Sigmoid colon (tissue), 7 donors: ENCODE measurements at places on chromosomes 6 and 20. TPM values are rescaled to one million over a fixed set of nuclear protein-coding genes. Genes with fewer than 3 reads are reported as not detected.

CPXM1 gene
- 1.1 TPM for total RNA-seq

ZNF334 gene
- 3.1 TPM for total RNA-seq

GHRH gene
- total RNA-seq, result not detected

PPIL6 gene
- 10.2 TPM for total RNA-seq

MUCL3 gene
- total RNA-seq, result not detected

ALDH5A1 gene
- total RNA-seq, result 2.6 TPM

MOXD1 gene
- 20.8 TPM for total RNA-seq

PCED1A gene
- 27.7 TPM for total RNA-seq

CD40 gene
- 15.6 TPM for total RNA-seq

REM1 gene
- total RNA-seq, result 3.8 TPM

DNA sequence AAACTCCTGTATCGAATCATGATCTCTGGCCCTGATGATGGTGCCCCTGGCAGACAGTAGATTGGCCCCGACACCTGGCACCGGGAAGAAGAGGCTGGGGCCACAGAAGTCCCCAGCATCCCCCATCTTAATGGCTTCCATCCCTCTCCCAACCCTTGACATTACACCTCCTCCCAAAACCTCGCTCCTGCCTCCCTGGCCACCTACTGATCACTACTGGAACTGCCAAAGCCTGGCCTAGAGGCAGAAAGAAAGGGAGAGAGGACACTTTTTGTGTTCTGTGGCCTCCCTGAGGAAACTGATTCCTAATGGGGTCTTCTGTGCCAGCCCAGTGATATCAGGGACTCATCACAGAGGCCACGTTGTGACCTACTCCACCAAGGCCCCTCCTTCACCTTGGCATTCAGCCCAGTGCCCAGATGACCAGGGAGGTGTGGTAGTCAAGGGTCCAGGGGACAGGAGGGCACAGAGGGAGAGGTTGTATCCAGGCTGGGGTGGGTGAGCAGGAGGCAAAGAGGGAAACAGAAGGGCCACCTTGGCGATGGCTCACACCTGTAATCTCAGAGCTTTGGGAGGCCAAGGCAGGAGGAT, 6.1 kb downstream of the C20orf173 start:
- no peaks in the 10 kb centered on the region for H3K27me3 ChIP-seq
- H3K4me3 ChIP-seq, result no peak overlapping the region
- H3K4me1 ChIP-seq, result no peaks in the 10 kb centered on the region
- H3K36me3 ChIP-seq, result no peaks in the 10 kb centered on the region
- DNase-seq, result no peak

- no peak overlapping the region for H3K4me3 ChIP-seq
- no peaks in the 10 kb centered on the region for H3K4me1 ChIP-seq
- H3K27me3 ChIP-seq, result no peaks in the 10 kb centered on the region
Measured at GRCh38 chr6:18350712-18351111, 36.4 kb upstream of the RNF144B start.

DNA sequence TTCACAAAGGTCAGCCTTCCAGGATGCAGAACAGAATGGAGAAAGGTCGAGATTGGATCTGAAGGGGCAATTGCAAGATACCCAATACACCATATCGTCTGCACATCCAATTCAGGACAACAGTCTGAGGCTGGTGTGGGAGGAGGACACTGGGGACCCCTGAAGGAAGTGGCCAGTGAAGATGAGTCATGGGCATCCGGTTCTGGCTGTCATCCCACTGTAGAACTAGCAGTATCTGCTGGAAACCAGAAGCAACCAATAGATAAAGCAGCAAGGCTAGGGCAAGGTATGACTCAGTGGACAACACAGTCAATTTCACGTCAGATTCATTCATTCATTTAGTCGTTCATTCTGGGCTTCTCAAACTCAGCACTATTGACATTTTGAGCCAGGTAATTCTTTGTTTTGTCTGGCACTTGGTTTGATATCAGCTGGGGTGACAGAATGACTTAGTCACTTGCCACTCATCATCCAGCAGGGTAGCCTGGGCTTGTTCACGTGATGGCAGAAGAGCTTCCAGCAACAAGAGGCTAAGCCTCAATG, 30.3 kb upstream of the SHLD1 start:
- DNase-seq, result no peak
- H3K27ac ChIP-seq, result no peak overlapping the region
- H3K4me1 ChIP-seq, result peaks cover 16% of the 10 kb centered on the region
- H3K4me3 ChIP-seq, result no peak overlapping the region

DNA sequence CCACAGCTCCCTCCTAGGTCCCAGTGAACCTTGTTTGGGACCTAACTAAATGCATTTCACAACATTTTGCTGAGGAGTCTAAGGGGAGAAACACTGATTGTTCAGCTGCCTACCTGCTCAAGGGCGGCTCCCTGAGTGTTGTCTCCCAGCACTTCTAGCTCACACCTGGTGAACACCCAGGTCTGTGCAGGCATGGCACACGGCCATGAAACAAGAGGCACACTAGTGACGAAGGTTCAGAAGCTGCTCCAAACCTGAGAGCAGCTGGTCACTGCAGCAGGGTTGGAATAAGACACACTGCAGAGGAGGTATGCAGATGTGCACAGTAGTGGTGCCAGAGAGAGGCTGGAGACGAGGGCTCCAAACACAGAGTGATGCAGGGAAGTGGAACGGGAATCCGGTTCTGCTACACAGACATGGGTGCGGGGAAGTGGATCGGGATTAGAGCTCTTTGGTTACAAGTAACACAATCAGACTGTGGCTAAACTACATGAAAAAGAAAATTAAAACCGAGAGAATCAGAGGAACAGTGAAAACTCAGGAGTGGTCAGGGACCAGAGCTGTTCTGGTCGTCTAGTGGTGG, 486.1 kb upstream of the CDH4 start:
- H3K4me3 ChIP-seq, result no peak overlapping the region
- H3K4me1 ChIP-seq, result no peaks in the 10 kb centered on the region

GRCh38 chr6:119073307-119074051, 5.0 kb downstream of the FAM184A start:
- no peak for DNase-seq
- H3K27me3 ChIP-seq, result no peaks in the 10 kb centered on the region

GRCh38 chr6:124682751-124683150, 279.5 kb upstream of the RNF217 start:
- no peak overlapping the region for H3K27ac ChIP-seq
- no peaks in the 10 kb centered on the region for H3K36me3 ChIP-seq
- DNase-seq, result no peak
- H3K4me1 ChIP-seq, result no peaks in the 10 kb centered on the region

GRCh38 chr20:7843613-7844012, 96.6 kb downstream of the HAO1 start:
- no peak overlapping the region for H3K4me3 ChIP-seq
- peaks cover 15% of the 10 kb centered on the region for H3K4me1 ChIP-seq
- no peak overlapping the region for H3K27ac ChIP-seq
- peak; percentile 75 for DNase-seq
- no peaks in the 10 kb centered on the region for H3K27me3 ChIP-seq

GRCh38 chr6:167781066-167781767, 45.5 kb upstream of the AFDN start:
- no peaks in the 10 kb centered on the region for H3K4me1 ChIP-seq
- no peaks in the 10 kb centered on the region for H3K27me3 ChIP-seq
- H3K36me3 ChIP-seq, result no peaks in the 10 kb centered on the region
- DNase-seq, result peak; percentile 28
- no peak overlapping the region for H3K27ac ChIP-seq
- no peak overlapping the region for H3K4me3 ChIP-seq

GRCh38 chr6:121595646-121596045, 160.2 kb downstream of the GJA1 start:
- H3K27ac ChIP-seq, result no peak overlapping the region
- DNase-seq, result no peak
- H3K36me3 ChIP-seq, result no peaks in the 10 kb centered on the region
- H3K27me3 ChIP-seq, result no peaks in the 10 kb centered on the region
- H3K4me3 ChIP-seq, result no peak overlapping the region

DNA sequence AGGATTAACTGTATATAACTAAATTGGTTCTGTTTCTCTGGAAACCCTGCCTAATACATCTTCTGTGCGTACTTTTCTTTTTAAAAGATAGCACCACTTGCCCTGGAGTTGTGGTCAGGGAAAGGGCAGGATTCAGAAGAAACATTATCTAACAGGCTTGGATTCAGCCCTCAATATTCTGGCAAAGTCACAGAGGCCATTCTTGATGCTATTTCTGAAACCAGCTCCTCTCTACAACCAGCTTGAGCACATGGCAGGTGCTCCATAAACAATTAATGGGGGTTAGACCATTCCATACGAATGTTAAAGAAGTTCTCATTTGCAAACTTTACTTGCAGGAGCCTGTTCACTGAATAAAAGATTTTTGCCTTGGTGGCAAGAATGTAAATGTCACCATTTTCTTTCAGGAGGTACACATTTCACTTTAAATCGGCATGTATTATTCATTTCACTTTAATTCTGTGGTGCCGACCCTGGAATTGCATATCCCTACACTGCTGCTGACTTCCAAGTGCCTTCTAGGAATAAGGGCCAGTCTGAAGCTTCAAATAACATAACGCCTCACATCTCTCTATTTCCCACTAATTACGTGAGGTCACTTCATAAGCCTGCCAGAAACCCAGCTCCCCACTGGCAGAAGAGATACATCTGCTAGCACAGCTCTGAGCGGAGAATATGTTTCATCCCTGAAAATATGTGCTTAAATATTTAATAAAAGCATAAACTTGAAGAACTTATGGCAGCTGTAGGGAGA, 248.7 kb downstream of the ADGRG6 start:
- no peaks in the 10 kb centered on the region for H3K27me3 ChIP-seq
- H3K4me3 ChIP-seq, result no peak overlapping the region
- no peak overlapping the region for H3K27ac ChIP-seq
- no peak for DNase-seq
- no peaks in the 10 kb centered on the region for H3K4me1 ChIP-seq

GRCh38 chr6:169069356-169069755, 184.3 kb downstream of the THBS2 start:
- peak overlapping the region; percentile 89 for H3K27ac ChIP-seq
- peaks cover 47% of the 10 kb centered on the region for H3K4me1 ChIP-seq
- H3K36me3 ChIP-seq, result no peaks in the 10 kb centered on the region
- H3K27me3 ChIP-seq, result no peaks in the 10 kb centered on the region
- no peak overlapping the region for H3K4me3 ChIP-seq

DNA sequence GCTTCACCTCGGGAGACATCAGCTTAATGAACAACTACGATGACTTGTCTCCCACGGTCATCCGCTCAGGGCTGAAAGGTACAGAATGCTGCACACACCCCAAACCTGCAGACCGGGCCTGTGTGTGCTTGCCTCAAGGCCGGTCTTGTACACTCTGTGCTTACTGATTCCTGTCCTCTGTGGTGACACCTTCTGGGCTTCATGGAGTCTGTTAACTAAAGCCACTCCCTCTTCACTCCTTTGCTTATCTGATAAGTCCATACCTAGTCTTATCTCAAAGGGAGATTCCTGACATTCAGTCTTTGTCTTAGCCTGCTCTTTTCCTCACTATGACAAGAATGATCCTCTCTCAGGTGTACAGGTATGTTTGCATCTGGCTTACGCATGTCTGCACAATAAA, 107.7 kb upstream of the TMEM181 start:
- no peaks in the 10 kb centered on the region for H3K27me3 ChIP-seq
- no peaks in the 10 kb centered on the region for H3K4me1 ChIP-seq
- no peak overlapping the region for H3K4me3 ChIP-seq
- no peak overlapping the region for H3K27ac ChIP-seq

GRCh38 chr6:156167625-156168071, 609.5 kb upstream of the ARID1B start:
- peak overlapping the region; percentile 15 for H3K4me3 ChIP-seq
- H3K27me3 ChIP-seq, result no peaks in the 10 kb centered on the region

- H3K4me3 ChIP-seq, result no peak overlapping the region
- H3K27me3 ChIP-seq, result no peaks in the 10 kb centered on the region
- H3K36me3 ChIP-seq, result no peaks in the 10 kb centered on the region
- H3K4me1 ChIP-seq, result no peaks in the 10 kb centered on the region
Measured at GRCh38 chr6:167930295-167930694, 67.2 kb upstream of the KIF25 start.

GRCh38 chr20:47117773-47118172, 223.1 kb downstream of the EYA2 start:
- no peaks in the 10 kb centered on the region for H3K36me3 ChIP-seq
- peak; percentile 49 for DNase-seq
- H3K4me1 ChIP-seq, result peaks cover 25% of the 10 kb centered on the region
- H3K4me3 ChIP-seq, result no peak overlapping the region

- DNase-seq, result no peak
- no peaks in the 10 kb centered on the region for H3K36me3 ChIP-seq
- no peak overlapping the region for H3K4me3 ChIP-seq
- H3K27me3 ChIP-seq, result no peaks in the 10 kb centered on the region
Measured at GRCh38 chr6:13689511-13690256, 22.0 kb downstream of the RANBP9 start.

DNA sequence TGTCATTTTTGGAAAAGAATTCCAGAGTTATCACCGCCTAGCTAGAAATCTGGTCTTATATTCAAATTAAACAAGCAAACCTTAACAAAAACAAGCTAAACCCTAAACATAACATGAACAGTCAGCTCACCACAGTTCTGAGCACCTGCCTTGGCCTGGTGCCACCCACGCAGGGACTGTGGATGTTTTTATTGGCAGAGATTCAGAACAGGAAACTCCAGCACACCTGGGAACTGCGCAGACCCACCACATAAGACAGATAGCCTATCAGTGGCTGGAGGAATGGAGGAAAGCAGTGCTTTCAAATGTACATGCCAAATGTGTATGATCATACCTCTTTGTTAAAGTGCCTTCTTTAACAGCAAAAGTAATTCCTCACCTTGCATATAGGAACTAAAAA, 8.9 kb downstream of the SLC16A10 start:
- no peak overlapping the region for H3K27ac ChIP-seq
- DNase-seq, result no peak
- H3K4me3 ChIP-seq, result no peak overlapping the region
- no peaks in the 10 kb centered on the region for H3K4me1 ChIP-seq

DNA sequence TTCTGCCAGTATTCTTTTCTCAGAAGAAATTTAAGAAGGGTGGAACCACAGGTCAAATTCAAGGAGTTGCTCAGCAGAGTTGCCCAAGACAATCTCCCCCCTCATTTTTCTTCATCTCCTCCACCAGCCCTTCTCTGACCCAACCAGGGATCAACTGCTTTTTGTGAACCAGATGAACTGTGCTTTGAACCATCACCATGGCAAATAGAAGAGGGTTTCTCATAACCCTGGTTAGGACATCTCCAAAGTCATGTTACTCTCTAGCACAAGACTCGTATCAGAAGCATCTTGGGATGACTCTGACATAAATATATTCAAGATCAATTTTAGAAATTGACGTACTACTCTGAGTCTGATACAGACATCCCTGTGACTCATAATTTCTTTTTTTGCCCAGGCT, 130.7 kb downstream of the ALDH8A1 start:
- no peak overlapping the region for H3K4me3 ChIP-seq
- no peak for DNase-seq
- no peaks in the 10 kb centered on the region for H3K27me3 ChIP-seq
- no peak overlapping the region for H3K27ac ChIP-seq
- H3K4me1 ChIP-seq, result no peaks in the 10 kb centered on the region
- H3K36me3 ChIP-seq, result no peaks in the 10 kb centered on the region
